ENCODE measurements at places on chromosomes 7 and 10. TPM values are rescaled to one million over a fixed set of nuclear protein-coding genes. Genes with fewer than 3 reads are reported as not detected.

- ATAC-seq: peak; percentile 78
Measured at GRCh38 chr10:61896854-61897661, 4.4 kb upstream of the ARID5B start.

The HIPK2 gene
- total RNA-seq: 44.2 TPM

DNA sequence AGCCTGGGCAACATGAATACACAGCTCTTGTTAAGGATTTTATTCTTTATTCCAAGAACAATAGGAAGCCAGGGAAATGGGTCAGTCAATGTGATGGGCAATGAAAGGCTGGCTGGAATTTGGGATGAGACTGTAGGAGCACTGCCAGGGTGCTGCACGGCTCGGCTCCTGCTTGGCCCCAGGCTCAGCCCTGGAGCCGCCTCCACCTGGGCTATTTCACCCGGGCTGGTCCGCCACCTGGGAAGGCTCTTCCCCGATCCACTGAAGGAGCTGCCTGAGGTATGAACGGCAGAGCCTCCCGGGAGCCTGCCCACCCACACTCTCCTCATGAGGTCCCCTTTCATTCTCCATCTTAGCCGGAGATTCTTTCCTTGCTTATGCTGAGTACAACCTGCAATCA lies 80.4 kb upstream of the KMT2C start:
- no peak for ATAC-seq

GRCh38 chr10:33010132-33011037 lies 52.4 kb upstream of the ITGB1 start:
- peak; percentile 48 for ATAC-seq

GRCh38 chr7:100122568-100122967 lies 3.1 kb downstream of the CNPY4 start:
- no peak for ATAC-seq

- no peak for ATAC-seq
Measured at GRCh38 chr10:44126291-44126717, 258.6 kb downstream of the CXCL12 start.

The FAM13C gene
- total RNA-seq: 1.3 TPM

GRCh38 chr7:4707217-4707741 lies 25.2 kb downstream of the FOXK1 start:
- no peak for ATAC-seq

- ATAC-seq: no peak
Measured at GRCh38 chr10:15703151-15703880, 16.4 kb downstream of the ITGA8 start.

All from activated T-helper 17 cell treated with anti-CD3 and anti-CD28 coated beads, Interleukin-2, amount 50 U/mL, for 72 hours (primary cell).